ENCODE measurements at places on chromosomes 16 and 17. TPM values are rescaled to one million over a fixed set of nuclear protein-coding genes. Genes with fewer than 3 reads are reported as not detected.

GRCh38 chr16:75620326-75621169 is 2.5 kb downstream of the ADAT1 start:
- no peak for DNase-seq

GRCh38 chr17:16973760-16974540 is 2.0 kb upstream of the TNFRSF13B start:
- no peak for DNase-seq

DNA sequence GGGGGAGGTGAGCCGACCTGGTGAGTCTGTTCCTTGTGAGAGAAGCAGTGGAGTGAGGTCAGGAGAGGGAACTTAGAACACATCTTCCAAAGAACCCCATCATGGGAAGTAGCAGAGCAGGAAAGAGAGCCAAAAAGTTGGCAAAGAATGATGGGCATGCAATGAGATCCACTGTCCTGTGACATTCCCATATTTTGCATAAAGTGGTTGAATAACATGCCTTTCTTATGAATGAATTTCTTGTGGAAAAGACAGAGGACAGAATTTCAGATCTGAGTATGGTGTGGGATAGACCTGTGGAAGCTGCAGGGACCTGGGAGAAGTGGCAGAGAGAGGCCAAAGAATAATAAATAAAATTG is 41.3 kb downstream of the TMEM100 start:
- DNase-seq: no peak

DNA sequence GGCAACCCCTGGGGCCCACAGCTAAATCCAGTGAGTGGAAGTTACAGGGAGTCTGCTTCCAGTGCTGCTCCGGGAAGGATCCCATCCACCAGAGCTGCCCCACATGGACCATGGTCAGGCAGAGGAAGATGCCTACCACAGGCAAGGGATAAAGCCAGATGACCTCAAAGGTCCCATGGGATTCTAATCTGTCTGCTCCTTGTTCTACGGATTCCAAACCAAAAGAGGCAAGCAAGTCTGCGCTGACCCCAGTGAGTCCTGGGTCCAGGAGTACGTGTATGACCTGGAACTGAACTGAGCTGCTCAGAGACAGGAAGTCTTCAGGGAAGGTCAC is 1.4 kb downstream of the CCL4L2 start:
- no peak for DNase-seq

DNA sequence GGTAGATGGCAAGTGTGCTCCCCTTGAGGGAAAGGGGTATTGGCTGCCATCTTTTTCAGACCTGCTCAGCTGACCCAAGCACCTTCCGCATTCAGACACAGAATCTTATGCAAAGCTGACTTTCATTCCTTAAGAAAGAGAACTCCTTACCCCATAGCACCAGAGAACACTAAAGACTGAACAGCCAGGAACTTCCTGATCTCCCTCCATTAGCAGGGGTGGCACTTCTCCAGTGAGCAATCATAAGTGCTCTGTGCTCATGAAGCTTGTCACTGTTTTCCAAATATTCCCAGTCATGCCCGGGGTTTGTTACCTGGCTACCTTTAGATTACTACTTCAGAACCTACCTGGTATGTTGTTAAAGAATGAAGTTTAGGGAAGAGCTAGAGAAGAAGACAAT is 11.9 kb downstream of the HSD17B2 start:
- DNase-seq: no peak

DNA sequence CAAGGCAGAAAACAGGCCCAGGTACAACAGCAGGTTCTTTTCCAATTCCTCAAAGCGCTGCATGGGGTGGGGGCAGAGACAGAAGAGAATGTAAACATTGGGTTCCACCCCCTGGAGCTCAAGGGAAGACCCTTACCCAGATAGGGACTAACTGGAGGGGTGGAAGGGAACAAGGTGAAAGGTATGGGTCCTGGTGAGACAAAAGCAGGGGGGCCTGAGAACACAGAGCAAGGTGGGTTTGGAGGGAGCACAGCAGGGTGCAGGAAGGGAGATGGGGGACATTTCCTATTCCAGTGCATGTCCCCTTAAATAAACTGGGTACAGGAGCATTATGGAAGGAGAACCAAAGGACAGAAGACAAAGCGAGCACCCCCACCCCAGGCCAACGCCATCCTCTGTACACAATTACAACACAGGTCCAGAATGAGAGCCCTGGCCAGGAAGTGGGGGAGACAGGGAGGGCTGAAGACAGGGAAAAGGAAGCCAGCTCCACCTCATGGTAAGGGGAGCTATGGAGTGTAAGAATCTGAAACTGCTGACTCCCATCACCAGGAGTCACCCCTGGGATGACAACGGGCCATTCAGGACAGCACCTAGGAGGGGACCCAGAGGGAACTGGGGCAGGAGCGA is 2.1 kb upstream of the CD2BP2 start:
- DNase-seq: peak; percentile 18

Gene GRAP
- 2.0 TPM for total RNA-seq

Gene TPSD1
- total RNA-seq: 0.51 TPM

Gene SP6
- 0.08 TPM for total RNA-seq

Gene NCBP3
- total RNA-seq: 13.8 TPM

Gene LGALS9B
- not detected for total RNA-seq

Gene HAP1
- total RNA-seq: not detected

Gene CBLN1
- 1.5 TPM for total RNA-seq

Gene ESRP2
- 0.73 TPM for total RNA-seq

Gene GJC1
- total RNA-seq: 16.1 TPM

Gene GPT2
- total RNA-seq: 22.9 TPM

Gene ZMYND15
- not detected for total RNA-seq
